Ureter (tissue), 1 donor: ENCODE measurements at places on chromosomes 16 and 17.

GRCh38 chr17:2847381-2848333 is 51.4 kb downstream of the RAP1GAP2 start:
- no peak for DNase-seq

DNA sequence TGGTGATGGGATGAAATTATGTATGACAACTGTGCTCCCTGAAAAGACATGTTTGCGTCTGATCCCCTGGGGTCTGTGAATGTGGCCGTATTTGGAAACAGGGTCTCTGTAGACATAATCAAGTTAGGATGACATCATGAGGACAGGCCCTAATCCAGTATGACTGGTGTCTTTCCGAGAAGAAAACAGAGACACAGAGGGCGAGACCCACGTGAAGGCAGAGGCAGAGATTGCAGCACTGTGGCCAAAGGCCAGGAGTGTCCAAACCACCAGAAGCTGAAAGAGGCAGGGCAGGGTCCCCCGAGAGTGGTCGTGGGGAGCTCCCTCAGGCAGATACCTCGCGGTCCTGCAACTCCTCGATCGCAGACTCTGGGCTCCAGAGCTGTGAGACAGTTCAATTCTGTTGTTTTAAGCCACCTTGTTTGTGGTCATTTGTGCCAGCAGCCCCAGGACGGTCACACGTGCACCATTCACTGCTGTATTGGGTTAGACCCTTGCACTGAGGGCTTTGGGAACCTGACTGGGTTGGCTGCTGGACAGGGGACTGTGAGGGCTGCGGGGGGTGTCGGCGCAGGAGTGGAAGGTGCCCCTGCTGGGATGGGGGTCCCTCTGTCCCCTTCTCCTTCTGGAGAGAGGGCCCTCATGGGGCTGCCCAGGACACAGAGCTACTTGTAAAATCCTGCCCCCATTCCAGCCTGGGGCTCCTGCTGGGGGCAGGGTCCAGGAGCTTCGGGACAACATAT is 27.7 kb downstream of the METRNL start:
- DNase-seq, result no peak

DNA sequence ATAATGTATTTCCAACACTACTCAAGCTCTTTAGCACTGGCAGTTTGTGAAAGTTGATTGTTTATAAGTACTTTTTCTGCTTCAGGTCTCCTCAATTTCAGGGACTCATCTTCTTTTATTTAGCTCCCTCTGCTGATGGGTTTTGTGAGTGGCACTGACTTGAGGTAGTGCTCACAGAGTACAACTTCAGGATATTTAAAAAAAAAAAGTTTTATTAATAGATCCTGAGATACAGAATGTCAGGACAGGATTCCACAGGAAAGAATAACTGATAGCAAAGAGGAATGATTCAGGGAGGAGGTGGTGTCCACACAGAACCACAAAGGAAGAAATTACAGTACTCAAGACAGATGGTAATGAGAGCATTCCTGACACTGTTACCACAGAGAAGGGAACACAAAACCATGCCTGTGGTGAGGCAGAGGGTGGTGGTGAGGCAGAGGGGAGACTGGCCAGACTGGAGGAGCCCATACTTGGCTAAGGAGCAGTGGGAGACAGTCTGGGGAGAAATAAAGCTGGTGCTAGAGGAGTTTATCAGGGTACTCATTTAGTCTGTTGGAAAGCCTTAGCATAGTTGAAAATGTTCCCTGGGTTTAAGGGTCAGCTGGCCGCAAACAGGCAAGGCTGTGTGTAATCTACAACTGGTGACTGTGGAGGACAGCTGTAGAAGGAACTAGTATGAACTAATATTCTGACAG is 63.7 kb downstream of the SPAG9 start:
- no peak for DNase-seq

DNA sequence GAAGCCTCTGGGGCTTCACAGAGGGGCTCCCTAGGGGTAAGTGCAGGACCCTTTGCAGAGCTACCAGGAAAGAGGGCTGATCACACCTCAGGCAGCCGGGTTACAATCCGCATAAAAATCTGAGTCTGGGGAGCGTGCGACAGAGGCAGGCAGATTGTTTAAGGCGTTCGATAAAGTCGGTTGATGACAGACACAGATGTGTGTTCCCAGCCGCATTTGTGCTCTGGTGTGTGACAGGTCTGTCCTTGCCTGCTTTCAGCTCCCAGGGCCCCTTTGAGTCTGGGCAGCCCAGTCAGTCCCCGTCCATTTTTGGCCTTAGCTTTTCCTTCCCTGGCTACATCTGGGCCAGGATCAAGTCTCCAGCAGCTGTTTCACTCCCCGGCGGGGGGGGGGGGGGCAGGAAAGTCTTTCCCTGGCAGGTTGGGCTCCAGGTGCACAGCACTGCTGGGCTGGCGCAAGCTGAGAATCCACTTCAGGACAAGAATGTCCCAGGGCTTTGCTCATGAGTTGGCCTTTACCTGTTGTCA is 1.3 kb upstream of the ZACN start:
- no peak for DNase-seq

GRCh38 chr16:67542464-67542863 is 13.8 kb downstream of the RIPOR1 start:
- DNase-seq, result no peak
